Endodermal cell (in vitro differentiated cells): ENCODE measurements at places on chromosomes 6 and 20. TPM values are rescaled to one million over a fixed set of nuclear protein-coding genes. Genes with fewer than 3 reads are reported as not detected.

The OPRM1 gene
- total RNA-seq: not detected in 3 replicates

The NRSN2 gene
- total RNA-seq: 24.7 and 27.2 TPM in 2 replicates

The PROKR2 gene
- not detected in 2 replicates for total RNA-seq

GRCh38 chr6:122352981-122353664, 46.3 kb upstream of the HSF2 start:
- H3K36me3 ChIP-seq: no peaks in the 10 kb centered on the region
- no peak overlapping the region for H3K4me3 ChIP-seq
- DNase-seq: no peak
- no peaks in the 10 kb centered on the region for H3K4me1 ChIP-seq
- no peak overlapping the region for H3K27ac ChIP-seq

DNA sequence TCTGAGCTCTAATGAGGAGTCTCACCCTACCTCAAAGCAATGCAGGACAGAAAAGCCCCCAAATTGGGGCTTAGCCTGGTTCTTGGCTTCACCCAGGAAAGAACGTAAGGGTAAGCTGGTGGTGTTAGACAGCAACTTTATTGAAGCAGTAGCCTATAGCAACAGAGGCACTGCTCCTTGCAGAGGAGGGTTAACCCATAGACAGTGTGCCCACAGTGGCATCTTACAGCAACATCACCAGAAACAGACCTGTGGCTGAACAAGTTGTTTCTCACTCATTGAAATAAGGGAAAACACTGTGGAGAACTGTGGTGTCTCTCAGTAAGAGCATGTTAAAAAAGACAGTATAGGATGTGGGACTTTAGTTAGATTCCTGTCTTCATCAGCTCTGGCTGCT, 80.4 kb upstream of the SPTLC3 start:
- no peak for DNase-seq
- no peaks in the 10 kb centered on the region for H3K27me3 ChIP-seq
- H3K4me1 ChIP-seq: peaks cover 17% of the 10 kb centered on the region
- H3K36me3 ChIP-seq: no peaks in the 10 kb centered on the region
- no peak overlapping the region for H3K27ac ChIP-seq
- H3K4me3 ChIP-seq: no peak overlapping the region

- H3K27ac ChIP-seq: no peak overlapping the region
- no peak for DNase-seq
- no peaks in the 10 kb centered on the region for H3K27me3 ChIP-seq
- H3K4me1 ChIP-seq: no peaks in the 10 kb centered on the region
Measured at GRCh38 chr6:51118792-51119191, 300.1 kb downstream of the TFAP2B start.

DNA sequence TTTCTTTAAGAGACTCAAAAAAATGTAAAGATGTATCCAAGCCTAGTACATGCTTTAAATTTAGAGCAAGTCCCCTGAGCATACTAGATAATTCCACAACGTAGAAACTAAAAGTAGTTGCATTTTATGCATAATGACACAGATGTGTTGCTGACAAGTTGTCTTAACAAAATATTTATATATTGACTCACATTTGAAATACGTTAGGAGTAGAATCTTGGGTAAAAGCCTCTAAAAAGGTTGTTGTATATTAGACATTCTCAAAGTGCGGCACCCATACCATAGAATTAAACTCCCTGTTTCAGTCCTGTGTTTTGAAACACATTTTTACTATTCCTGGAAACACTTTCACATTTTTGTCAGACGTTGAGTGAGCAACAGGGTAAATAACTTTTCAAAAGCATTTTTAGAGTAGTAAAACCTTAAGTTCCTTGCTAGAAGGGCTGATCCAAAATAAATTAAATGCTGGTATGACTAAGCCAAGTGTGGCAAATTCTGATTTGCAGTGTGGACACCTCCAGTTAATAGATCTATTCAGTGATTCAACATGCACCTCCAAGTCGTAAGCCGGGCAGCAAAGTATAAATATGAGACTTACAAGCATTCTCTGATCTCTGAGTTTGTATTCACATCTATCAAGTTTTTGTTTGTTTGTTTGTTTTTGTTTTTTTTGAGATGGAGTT, 97.5 kb downstream of the GMDS start:
- H3K4me1 ChIP-seq: peaks cover 5% of the 10 kb centered on the region
- no peak for DNase-seq
- H3K27ac ChIP-seq: no peak overlapping the region
- H3K36me3 ChIP-seq: no peaks in the 10 kb centered on the region
- no peak overlapping the region for H3K4me3 ChIP-seq
